ENCODE measurements at places on chromosomes 1 and 21.

DNA sequence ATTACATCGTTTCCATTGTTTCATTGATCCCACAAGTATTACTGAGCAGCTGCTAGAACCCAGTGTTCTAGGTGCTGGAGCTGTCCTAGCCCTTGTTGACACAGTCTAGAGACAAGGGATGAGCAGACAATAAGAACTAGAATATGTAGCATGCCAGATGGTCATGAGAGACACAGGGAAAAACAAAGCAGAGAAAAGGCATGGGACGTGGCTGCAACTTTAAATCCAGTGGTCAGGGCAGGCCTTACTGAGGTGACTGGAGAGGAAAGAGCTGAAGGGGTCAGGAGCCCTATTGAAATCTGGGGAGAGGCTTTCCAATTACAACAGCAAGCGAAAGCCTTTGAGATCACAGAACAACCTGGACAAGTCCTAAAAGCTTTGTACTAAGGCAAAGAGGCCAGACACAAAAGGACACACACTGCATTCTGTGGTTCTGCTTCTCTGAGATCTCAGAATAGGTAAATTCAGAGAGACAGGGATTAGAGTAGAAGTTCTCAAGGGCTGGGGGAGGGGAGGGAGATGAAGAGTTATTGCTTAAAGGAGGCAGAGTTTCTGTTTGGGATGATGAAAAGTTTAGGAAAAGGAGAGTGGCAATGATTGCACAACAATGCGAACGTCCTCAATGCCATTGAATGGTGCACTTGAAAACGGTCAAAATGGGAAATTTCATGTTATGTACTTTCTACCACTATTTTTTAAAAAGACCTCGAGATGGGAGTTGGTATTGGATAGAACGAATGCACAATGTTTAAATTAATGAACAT is 467.4 kb upstream of the VAMP3 start:
- DNase-seq = no peak

DNA sequence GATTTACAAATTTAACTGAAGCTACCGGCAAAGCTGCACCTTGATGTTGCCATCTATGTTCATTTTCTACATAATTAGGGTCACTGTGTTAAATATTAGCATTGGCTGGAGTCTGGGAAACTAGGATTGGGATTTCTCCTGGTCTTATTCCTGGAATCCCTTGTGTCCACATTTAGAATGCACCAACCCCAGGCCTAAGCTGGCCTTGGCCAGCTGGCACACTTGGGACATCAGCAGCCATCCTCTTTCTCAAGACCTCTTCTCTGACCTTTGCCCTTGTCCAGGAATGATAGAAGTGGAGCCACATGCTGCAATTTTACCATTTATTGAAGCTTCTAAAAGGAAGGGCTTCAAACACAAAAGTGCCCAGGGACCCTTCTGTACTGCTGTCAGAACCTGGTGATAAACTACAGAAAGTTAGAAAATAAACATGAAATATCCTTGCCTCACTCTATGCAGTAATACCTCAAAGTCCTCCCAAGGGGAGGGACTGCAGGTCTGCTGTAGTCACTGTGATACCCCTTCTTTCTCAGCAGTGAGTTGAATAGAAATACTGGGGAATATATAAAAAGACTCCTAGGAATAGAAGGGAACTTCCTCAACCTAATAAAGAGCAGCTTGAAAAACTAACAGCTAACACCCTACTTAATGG is 13.7 kb upstream of the PIGC start:
- DNase-seq = no peak

DNA sequence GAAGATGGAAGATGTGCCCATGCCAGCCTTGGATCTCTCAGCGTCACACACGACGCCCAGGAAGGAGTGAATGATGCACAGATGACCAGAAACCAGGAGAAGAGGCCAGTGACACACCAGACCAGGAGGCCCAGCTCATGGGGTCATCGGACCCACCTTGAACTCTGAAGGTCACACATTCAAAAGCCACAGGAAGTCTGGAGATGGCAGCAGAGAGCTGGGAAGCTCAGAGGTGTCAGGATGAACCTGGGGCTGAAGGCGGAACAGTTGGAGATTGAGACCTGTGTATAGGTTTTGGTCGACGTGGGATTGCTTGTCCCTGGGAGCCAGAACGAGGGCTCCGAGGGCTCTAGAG is 43.6 kb downstream of the SLC19A1 start:
- no peak for DNase-seq

GRCh38 chr21:39763272-39763970 is 18.4 kb downstream of the IGSF5 start:
- DNase-seq = no peak

- no peak for DNase-seq
Measured at GRCh38 chr1:226436855-226437491, 29.1 kb upstream of the PARP1 start.

DNA sequence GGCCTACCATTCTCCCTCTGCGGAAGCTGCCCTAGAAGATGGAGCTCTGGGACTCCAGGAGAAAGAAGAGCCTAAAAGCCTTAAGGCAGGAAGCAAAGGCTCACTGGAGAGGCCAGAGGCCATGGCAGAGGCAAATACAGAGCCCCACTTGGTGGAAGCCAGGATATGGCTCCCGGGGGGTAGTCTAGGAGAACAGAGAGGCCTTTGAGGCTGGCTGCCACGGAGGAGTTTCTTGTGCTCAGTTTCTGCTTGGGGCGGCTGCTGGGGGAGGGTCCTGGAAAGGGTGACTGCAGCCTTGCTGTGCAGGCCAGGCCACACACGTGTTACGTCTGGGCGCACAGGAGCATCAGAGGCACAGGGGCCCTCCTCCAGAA is 5.4 kb downstream of the CC2D1B start:
- no peak for DNase-seq

- DNase-seq = no peak
Measured at GRCh38 chr1:76254104-76255030, 179.8 kb downstream of the ST6GALNAC3 start.

DNA sequence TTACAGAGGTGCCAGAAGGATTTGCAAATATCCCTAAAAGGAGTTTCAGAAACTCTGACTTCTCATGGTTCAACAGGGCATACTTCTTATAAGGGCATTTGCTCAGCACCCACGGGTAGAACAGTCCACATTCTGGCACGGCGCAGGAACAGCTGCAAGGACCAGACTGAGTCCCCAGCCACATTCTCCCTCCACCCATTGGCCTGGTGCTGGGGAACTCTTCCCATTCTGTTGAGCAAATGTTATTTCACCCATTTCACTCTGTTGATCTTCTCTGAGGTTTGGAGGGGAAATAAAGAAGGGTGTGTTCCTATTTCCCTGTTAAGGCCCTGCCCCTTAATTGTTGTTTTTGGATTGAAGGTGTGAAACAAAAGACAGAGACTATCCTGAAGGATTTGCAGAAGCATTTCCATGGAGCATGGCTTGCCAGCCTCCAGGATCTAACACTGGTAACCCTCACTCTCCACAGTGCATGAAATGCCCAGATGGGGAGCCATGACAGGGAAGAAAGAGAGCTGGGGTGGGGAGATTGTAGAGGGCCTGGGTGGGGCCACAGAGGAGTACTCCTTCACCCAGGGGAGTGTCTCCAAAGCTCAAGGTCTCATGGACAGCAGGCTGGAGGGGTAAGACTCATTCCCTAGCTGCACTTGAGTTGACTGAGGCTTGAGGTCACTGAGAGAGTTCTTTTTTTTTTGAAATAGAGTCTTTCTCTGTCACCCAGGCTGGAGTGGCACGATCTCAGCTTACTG is 35.0 kb downstream of the INAVA start:
- DNase-seq = no peak

DNA sequence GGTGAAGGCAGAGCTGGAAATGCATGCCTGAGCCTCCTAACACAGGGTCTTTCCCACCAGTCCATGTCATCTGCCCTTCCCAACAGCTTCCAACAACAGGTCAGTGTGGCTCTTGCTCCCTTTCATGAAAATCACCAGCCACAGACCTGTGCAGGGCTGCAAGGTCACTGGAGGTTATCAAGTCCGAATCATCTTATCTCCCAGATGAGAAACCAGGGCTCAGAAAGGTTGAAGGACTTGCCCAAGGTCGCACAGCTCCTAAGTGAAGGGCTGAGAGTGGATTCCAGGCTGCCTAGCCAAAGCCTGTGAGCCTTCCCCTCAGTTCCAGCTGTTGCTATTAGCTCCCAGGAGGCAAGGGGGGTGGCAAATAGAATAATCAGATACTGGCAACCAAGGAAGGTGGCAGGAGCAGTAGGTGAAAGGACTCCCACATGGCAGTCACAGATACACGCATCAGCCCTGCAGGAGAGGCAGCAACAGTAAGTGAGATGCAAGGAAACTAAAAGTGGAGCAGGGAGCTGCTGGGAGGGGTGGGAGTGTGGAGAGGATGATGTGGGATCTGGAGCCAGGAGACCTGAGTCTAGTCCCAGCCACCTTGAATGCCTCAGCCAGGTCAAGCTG is 74.2 kb downstream of the SSBP3 start:
- no peak for DNase-seq

- no peak for DNase-seq
Measured at GRCh38 chr21:29384683-29385359, 86.1 kb downstream of the BACH1 start.
